SIG-M5 (cell line): ENCODE measurements at places on chromosomes 5 and 9.

GRCh38 chr9:89079391-89079790 is 88.1 kb downstream of the S1PR3 start:
- no peak for DNase-seq

DNA sequence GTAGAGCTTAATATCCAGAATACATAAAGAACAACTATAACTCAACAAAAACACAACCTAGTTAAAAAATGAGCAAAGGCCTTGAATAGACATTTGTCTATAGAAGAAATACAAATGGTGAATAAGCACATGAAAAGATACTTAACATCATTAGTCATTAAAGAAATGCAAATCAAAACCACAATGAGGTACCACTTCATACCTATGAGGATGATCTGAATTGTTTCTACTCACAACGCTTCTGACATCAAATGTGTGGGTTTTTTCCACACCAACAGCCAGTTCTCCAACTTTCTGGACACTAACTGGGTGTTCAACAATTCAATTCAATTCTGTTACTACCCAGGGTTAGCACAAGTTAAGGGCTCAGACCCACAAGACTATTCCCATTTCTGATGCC is 22.0 kb downstream of the SREK1IP1 start:
- no peak for DNase-seq

DNA sequence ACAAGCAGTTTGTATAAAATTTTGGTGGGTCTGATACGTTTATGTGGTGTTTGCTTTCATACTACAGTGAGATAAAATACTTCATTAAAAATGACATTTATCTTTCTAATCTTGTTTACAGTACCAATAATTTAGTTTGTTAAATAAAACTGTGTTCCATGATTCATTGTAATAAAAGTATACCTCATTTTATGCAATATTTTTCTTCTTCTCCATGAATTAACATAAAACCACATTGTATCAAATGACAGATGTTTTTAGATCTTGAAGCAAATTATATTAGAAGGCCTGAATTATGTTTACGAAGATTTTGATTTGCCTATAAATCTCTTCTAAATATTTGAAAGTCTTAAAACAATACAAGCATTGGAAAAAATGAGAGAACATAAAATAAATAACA is 1443.0 kb upstream of the CDH6 start:
- no peak for DNase-seq

DNA sequence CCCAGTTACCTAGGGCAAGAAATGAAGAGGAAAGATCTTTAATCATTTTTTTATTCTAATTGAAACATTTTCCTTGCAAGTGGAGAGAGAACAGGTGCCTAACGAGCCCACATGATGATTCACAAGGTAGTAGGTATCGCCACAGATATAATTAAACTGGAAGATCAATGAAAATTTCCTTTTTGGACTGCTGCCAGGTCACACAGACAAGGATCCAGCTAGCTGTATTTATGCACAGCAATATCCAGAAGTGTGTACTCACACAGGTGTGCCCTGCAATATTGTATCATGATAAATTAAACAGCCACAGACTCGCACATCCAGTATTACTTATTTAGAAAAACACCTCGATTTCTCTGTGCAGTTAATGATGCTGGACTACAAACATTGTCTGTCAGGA is 294.0 kb upstream of the SMARCA2 start:
- no peak for DNase-seq

DNA sequence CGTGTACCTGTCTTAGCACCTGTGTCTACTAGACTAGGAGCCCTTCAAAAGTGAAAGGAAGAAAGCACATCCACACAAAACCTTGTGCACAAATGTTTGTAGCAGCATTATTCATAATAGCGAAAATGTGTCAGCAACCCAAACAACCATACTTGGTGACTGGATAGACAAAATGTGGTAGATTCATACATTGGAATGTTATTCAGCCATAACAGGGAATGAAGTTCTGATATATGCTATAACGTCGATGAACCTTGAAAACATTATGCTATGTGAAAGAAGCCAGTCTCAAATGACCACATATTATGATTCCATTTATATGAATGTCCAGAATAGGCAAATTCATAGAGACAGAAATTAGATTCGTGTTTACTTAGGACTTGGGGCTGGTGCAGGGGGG is 57.8 kb upstream of the LARP1 start:
- DNase-seq, result no peak

DNA sequence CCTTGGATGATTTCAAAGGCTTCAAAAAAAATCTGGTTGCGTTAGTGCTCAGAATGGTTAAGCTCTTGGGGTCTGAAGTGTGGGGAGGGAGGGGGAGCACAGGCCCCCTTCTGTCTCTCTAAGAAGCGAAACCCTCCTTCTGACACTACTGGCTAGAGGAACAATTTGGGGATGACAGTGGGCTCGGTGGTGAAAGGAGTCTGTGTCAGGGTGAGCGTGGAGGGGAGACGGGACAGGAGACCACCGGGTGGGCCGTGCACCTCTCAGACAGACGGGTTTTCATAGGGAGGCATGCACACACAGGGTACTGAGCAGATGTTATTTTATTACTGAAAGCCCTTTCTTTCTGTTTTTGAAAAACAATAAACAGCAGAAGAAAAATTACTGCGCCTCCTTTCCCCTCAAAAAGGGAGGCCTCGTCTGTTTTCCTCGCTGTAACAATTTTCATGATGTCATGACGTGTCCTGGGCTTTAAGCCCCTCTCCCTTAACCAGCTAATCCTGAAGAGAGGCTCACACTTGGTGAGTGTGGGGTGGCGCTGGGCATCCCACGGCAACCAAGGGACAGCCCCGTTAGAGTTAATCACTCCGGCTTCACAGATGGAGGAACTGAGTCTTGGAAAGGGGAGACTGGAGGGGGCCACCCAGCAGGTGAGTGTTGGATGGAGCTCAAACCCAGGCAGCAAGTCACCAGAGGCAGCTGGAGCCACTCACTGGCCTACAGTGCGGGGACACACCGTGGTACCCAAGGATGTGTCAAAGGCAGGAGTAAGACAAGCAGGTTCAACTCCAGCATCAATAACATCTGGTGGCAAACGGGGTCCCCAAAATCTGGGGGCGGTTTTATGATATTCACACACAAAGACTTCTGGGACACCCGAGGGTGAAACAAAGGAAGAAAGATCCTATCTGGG is 53.4 kb downstream of the PTCH1 start:
- no peak for DNase-seq

DNA sequence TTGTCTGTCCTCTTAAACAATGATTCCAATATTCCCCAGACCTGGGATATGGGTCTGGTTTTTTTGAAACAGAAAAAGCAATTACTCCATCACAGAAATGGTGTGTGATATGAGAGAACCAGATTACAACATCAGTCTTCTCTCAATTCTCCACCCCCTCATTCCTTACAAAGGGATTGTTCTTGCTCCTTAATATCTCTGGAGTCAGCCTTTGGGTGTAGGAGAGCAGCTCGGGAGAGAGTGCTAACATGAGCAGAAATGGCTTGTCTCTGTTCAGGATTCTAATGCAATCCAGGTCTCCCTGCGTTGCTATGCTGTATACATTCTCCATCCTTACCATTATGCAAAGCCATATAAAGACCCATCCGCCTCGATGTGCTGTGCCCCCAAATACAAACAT is 32.7 kb downstream of the ZFAND5 start:
- no peak for DNase-seq

- no peak for DNase-seq
Measured at GRCh38 chr5:84688566-84688965, 303.9 kb upstream of the EDIL3 start.

DNA sequence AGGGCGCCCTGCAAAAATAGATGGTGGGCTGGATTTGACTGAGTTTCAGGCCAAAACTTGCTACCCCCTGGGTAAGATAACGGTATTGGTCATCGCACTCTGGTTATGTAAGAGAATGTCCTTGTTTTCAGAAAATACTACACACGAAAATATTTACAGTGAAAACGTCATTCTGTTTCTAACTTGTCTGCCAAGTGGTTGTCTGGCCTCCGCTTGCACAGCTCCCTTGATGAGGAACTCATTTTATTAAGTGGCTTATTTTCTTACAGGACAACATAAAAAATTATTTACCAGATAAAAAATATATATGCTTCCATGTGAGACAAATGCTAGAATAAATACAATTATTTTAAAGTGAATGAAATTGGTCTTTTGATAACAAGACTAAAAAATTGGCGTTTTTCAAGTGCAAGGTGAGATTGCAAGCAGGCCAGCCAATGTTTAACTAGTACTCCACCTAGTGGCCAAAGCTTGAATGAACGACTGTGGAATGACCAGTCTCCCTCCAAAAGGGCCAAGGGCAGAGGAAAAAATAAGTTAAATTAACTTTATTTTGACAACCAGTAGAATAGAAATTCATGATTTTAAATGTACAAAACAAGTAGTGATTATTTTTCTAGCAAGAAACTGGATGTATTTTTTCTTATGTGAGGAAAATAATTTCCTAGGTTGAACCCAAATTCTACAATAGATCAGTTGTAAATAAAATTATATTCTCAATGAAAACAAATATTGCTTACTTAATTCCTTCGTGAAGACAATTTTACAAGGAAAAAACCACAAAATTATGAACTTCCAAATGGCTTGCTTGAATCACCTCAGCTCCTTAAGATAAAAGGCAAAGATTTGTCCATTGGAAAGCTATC is 93.2 kb downstream of the ZFAND5 start:
- DNase-seq, result no peak

DNA sequence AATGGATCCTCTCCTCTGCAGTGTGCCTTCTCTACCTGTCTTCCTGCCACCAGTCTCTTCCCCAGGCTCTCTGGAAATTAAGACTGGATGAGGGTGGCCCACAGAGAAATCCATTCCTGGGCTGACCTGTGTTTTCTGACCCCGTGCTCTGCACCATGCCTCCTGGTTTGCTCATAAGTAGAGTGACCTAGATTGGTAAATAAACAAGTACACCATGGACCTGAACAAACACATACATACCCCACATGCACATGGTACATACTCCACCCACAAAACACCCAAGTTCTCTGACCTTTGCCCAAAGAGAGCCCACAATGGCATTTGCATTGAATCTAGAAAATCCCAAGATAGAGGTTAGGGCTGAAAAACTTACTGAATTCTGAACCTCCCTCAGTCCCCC is 77.5 kb upstream of the PLPP6 start:
- no peak for DNase-seq

- no peak for DNase-seq
Measured at GRCh38 chr9:131748411-131748955, 8.6 kb upstream of the RAPGEF1 start.

- DNase-seq, result no peak
Measured at GRCh38 chr5:41240390-41240789, 27.1 kb upstream of the C6 start.

DNA sequence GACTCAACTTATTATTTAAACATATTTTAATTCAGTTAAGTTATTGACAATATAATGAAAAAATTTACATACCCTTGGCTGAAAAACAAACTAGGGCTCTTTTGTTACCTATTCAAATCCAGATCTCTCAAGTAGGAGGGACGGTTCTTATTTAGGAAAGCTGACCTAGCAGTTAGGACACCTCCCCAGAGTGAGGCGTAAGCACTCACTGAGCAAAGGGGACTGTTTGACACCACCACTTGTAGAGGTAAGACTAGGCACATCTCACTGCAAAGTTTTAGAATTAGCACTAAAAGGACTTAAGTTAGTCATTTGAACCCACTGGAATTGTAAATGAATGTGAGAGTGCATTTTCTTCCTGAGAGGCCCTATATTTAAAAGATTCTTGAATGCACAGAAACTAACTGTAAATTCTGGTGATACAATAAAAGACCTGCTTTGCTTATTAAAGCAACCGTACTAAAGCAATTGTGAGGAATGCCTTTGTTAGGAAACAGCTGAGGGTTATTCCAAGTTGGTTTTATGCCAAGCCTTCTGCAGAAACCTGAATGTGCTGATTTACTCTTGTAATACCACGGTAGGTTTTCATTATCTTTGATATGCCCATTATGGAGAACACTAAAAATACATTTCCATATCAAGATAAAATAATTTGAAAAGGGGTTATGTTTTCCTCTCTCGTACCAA is 16.2 kb downstream of the HACD4 start:
- no peak for DNase-seq

GRCh38 chr9:90830977-90831376 is 29.4 kb downstream of the SYK start:
- no peak for DNase-seq

DNA sequence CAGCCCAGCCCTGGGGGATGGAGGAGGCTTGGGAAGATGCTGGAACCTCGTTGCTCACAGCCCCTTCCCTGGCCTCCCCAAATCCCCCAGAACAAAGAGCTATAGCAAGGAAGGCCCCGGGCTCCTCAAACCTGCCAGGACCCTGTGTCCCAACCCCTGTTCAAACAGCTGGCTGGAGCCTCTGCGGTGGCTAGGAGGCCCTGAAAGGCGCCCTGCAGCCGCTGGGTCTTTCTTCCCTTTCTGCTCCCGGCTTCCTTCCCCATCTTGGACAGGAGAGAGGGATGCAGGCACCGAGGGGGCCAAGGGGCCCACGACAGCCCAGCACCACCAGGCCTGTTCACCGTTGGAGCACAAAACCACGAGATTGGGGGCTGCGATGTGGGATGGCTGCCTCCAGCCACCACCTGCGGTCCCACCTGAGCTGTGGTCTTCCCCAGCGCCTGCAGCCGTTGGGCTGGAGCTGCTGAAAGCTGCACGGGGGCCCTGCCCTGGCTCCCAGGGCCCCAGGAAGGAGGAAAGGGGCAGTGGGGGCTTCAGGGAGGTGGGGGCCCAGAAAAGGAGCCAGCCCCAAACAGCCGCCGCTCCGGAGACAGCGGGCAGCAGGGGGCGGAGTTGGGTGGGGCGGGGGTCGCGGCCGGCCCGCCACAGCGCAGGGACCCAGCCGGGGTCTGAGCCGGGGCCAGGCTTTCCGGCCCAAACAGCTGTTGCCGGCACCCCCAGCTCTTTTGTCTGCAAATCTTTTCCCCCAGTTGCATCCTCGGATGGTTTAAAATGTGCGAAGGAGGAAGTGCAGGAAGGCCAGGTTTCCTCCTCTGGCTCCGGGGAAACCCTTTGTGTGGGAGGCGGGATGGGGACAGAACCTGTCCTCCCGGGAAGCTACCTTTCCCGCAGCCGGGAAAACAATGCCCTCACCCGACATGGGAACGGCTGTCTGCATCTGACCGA is 16.1 kb downstream of the NOTCH1 start:
- no peak for DNase-seq

DNA sequence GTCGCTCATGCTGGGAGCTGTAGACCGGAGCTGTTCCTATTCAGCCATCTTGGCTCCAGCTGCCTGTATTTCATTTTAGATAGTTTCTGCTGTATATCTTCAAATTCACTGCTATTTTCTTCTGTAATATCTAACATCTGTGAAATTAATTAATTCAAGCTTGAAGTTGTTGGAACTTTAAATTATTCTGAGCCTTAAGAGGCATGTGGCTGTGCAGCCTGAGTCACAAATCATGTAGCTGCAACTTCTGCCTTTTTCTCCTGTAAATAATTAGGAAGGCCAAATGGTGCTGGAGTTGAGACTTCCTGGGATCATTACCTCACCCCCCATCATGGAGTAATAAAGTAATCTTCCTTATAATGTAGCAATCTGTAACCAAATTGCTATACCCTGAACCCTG is 183.3 kb upstream of the PCSK5 start:
- no peak for DNase-seq

- DNase-seq, result no peak
Measured at GRCh38 chr5:133885566-133885965, 82.9 kb downstream of the C5orf15 start.

- no peak for DNase-seq
Measured at GRCh38 chr5:6666762-6667161, 33.5 kb downstream of the SRD5A1 start.

GRCh38 chr5:152142840-152143469 is 218.3 kb upstream of the GLRA1 start:
- no peak for DNase-seq

GRCh38 chr9:95031711-95032461 is 285.6 kb downstream of the FANCC start:
- no peak for DNase-seq
